Endothelial cell (in vitro differentiated cells): ENCODE measurements at places on chromosomes 2 and 18.

GRCh38 chr2:158805255-158805654 is 10.1 kb downstream of the DAPL1 start:
- DNase-seq: no peak

DNA sequence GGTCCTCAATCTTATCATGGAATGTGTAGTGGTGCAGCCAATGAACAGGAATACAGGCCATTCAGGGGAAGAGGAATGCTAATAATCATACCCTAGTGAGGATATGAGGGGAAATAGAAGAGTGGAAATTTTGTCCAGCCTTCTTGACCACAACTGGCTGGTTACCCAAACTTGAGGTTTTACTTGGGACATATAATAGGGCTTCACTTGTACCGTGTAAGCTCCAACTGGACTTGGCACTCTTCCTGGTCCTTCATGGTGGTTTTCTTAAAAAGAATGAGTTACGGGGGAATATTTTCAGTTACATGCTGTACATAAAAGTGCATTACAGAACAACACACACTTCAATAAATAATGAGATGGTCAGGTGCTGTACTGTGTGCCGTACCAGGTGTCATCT is 234.9 kb upstream of the RASGRP3 start:
- no peak for DNase-seq

DNA sequence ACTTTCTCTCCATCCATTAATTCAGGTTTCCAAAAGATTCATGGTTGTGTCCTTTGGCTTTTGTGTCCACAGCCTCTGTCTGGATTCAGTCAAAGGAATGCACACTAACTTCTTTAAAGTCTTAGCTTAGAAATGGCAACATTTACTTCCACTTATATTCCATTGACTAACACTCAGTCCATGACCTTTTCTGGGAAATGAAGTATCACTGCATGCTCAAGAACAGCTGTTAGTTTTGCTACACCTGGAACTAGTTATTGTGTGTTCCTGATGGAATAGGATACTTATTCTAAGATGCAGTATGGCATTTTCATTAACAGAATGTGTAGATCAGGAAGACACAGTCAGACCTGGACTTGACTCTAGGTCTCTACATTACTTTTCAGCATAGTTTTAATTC is 88.8 kb downstream of the KYNU start:
- no peak for DNase-seq

DNA sequence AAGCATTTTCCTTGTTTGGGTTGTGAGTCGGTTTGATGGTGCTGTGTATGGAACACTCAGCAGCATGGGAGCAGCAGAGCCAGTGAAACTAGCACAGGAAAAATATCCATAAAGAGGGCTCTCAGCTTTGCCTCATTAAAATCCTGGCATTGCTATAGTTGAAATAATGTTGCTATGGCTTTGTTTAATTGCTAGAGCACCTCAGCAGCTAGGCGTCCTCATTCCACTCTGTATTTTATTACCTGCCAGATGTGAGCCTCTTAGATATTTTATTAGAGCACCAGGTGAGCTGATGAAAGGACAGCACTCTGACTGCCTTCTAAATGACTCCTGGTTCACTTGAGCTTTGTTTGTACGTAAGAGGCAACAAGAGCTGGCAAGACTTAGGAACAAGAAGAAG is 232.4 kb downstream of the MTX2 start:
- no peak for DNase-seq

GRCh38 chr18:13447621-13448334 is 229.2 kb downstream of the LDLRAD4 start:
- DNase-seq: no peak

DNA sequence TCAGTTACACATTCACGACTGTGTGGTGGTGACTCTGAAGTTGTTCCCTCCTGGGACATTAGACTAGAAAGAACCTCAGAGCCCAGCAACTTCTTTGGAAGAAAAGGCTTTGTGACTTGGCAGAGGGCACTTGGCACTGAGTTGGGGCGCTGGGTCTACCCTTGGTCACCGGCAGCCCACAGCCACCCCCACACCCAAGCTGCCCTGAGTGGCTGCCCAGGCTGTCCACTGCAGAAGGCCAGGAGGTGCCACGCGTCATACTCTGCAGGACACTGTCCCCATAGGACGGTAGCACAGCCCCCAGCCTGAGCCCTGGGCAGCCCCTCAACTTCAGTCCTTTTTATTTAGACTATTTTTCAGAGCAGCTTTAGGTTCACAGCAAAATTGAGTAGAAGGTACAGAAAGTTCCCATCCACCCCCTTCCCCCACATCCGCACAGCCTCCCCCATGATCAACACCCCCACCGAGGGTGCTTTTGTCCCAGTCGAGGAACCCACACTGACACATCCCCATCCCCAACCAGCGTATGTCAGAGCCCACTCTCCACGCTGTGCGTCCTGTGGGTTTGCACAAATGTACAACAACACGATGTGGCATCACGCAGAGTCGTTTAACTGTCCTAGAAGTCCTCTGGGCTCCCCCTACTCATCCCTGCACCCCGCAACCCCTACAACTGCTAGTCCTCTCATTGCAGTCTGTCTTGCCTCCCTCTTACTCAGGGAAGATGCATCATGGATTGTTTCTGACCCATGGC is 1.1 kb downstream of the PRLH start:
- DNase-seq: no peak

GRCh38 chr2:126910637-126911036 is 11.9 kb downstream of the TEX51 start:
- peak; percentile 0 for DNase-seq

- no peak for DNase-seq
These were observed 7.1 kb downstream of the ERBB4 start for GRCh38 chr2:212531499-212531898.

- DNase-seq: no peak
These were observed 281.0 kb downstream of the AFF3 start for GRCh38 chr2:99861376-99861760.

DNA sequence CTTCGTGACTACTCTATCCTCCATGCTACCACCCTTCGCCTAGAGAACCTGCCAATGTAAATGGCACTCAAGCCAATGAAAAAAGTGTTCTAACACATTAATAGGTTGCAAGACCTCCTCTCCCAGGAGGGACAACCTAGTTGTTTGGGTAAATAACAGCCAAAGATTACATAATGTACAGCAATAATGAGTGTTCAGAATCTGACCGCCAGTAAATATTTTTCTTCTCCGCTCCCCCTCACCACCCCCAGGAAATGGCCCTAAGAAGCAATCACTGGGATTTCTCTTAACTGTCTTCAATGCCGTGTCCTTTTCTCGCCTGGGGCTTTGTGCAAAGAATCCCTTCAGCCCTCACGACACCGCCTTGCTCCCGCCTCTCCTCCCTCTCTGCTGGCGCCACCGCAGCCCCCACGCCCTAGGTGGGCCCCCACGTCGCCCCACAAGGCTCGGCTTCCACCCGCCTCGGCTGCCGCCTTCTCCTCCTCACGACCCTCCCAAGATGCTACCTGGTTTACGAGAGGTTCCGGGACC is 458 bp downstream of the HYCC2 start:
- DNase-seq: no peak

DNA sequence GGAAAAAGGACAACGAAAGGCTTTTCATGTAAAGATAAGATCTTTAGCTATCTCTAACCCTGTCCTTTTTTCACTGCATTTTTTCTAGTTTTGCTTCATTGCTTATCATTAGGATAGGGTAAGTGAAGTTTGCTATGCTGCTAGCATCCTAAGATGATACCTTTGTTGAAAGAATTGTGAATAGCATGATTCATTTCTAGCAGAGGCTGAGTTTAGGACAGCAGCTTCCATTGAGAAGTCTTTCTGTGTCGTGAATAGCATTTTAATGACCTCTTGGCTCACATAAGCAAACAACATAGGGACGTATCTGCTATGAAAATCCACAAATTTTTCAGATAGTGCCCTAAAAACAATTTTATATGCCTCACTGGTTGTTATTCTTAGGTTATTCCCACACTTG is 36.4 kb upstream of the GAREM2 start:
- no peak for DNase-seq

DNA sequence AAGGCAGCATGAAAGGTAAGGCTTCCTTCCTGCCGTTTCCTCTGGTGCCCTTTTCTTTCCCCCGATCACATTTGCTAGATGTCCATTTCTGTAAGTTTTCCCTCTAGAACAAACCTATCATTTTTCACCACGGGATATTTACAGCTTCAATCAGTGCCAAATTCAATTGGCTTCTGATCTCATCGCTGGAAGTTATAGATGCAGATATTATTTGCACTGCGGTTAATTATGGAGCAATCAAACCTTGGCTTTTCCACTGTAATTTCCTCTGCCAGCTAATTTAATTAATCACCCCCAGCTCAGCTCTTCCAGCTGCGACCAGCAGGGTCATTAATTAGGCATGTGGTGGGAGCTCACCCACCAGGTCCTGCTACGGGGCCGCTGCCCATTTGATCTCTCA is 86.1 kb downstream of the GBX2 start:
- DNase-seq: no peak

GRCh38 chr2:232527905-232528470 is 2.0 kb downstream of the CHRND start:
- no peak for DNase-seq

DNA sequence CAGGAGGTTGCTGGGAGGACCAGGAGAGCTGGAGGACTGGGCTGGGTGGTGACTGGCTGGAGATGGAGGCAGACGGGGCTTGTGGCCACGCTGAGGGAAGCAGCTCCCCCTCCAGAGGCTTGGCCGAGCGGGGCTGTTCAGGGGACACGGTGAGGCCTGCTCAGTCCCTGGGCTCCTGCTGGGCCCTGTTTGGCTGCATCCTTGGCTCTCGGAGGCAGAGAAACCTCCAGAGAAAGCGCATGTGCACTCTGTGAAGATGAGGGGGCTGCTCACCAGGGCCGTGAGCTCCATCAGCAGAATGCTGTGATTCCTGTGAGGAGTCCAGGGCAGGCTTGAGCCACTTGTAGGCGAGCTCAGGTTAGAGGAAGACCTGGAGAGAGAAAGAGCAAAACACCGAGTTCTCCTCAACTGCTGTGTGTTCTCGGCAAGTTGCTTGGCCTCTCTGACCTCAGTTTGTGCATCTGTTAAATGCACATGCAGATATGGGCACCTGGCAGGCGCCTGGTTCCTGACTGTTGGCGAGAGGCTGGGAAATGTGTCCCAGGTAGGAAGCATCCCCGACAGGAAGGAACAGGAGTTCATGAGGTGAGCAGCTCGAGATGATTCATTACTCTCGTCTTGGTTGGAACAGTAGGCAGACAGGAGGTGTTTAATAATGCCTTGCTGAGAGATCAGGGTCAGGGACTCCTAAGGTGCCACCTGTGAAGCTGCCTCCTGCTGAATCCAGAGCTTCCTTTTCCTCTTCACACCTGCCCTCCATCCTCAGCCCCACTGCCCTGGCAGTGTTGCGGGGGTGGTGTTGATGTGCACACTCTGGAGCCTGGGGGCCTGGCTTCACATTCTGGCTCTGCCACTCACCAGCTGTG is 941 bp downstream of the ZAP70 start:
- no peak for DNase-seq

DNA sequence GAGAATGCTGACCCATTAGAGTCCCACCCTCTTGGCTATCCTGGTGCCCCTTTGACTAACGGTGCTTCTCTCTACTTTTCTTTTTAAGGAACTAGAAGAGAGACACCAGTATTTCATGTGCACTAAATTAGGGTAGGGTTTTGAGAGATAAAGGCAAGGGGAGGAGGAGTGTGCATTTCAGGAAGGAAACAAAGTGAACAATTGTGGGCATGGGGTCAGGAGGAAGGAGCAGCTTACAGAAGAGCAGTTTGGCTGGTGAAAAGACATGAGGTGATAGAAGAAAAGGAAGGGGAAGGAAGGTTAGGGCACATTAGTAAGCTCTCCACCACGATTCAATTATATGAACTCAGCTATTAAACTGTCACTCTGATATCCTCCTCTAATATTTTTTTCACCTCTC is 105.8 kb upstream of the CTAGE1 start:
- DNase-seq: no peak

DNA sequence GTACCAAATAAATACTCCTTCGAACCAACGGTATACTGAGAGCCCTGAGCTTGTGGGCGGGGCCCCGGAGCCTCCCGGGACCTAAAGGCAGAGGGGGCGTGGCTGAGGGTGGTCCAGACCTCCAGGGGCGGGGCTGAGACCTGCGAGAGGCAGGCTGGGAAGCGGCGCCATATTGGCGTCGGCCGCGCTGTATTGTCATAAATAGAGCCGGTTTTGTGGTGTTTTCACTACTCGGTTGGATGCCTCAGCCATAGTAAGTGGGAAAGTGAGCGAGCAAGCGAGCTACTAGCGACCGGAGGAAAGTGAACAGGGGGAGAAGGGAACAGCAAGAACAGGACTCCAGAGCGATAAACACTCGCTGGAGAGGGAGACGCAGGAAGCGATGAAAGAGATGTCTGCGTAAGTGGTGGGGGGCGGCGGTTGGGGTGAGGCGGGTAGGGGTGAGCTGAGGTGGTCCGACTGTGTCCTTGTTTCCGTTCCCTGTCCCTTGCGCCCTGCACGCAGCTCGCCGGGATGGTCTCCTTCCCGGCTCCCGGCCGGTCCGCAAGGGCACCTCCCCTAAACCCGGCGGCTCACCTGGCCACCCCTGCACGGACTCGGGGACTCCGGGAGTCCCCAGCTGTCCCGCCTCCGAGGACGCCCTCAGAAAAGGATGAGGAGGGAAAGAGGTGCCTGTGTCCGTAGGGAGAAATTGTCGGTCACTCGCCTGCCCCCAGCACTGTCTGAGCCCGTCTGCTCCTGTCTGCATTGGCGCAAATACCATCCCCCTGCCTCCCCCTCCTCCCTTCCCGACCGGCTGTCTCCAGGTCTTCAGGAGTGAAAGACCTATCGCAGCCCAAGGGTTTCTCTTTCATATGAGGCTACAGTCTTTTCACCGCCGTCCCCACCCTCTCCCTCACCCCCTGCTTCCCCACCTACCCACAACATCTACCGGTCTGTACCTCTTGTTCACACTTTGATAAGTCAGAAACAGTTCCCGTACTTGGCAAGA is at the start of gene PAPOLG:
Gene PAPOLG (plus strand): TSS at position 172 of the 991 bp plus-strand sequence. CDS start 211 bp downstream, at position 383.
- DNase-seq: peak; percentile 96

DNA sequence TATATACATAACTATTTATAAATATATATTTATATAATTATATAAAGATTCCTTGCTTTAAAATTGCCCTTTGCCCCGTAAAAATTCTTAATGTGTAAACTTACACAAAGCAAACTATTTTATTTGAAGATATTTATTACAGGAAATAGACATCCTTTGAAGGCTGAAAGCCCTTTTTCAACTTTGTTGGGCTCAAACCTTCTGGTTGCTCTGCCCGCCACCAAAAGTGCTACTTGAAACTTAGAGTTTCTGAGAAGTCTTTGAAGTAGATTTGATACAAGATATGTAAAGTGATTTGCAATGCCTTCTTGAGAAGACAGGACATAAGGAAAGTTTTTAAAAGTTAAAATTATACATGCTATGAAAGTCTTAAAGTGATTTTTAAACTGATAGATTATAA is 36.6 kb upstream of the METAP1D start:
- DNase-seq: no peak

- no peak for DNase-seq
These were observed 72.7 kb downstream of the TMEM247 start for GRCh38 chr2:46552079-46552478.

- peak; percentile 56 for DNase-seq
These were observed 54.5 kb downstream of the SCN2A start for GRCh38 chr2:165293440-165294420.

- DNase-seq: no peak
These were observed 288.8 kb upstream of the SIX3 start for GRCh38 chr2:44652701-44653100.

- DNase-seq: peak; percentile 20
These were observed 15.9 kb downstream of the ZNF638 start for GRCh38 chr2:71347517-71347916.
